ENCODE measurements at places on chromosomes 13 and 19.
A peak's percentile ranks its signal among the peaks of the same experiment; 100 is the strongest.

DNA sequence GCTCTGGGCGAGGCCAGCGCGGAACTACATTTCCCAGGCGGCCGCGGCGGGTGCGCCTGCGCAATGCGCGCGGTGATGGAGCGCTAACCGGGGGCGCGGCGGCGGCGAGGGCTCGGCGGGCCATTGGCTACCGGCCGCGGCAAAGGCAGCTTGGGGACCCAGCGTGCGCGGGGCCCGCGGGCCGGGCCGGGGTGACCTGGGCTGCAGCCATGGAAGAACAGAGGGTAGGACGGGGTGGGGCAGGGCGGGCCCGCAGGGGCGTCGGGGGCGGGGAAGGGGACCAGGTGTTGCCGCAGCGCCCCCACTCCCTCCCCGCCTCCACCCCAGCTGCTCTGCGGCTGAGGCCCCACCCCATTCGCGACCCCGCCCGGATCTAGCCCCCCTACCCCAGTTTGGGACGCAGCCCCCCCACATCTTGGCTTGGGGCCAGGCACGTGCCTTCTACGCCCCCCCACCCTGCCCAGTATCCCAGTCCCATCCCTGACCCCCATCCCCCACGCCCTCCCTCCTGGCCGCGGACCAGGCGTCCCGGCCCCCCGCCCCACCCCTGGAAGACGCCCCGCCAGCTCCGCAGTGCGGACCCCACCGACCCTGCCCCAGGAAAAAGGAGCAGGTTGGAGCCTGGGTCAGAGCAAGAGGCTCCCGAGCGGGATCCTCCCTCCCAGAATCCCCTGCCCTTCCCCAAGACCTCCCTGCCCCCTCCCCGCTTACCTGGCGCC lies at the start of gene FSD1:
FSD1 (plus strand) TSS at position 61 of the 719 bp plus-strand sequence; CDS start at position 210, 149 bp downstream.
- peak; percentile 40 for DNase-seq

GRCh38 chr13:33263976-33264619 lies 21.5 kb downstream of the STARD13 start:
- no peak for DNase-seq

DNA sequence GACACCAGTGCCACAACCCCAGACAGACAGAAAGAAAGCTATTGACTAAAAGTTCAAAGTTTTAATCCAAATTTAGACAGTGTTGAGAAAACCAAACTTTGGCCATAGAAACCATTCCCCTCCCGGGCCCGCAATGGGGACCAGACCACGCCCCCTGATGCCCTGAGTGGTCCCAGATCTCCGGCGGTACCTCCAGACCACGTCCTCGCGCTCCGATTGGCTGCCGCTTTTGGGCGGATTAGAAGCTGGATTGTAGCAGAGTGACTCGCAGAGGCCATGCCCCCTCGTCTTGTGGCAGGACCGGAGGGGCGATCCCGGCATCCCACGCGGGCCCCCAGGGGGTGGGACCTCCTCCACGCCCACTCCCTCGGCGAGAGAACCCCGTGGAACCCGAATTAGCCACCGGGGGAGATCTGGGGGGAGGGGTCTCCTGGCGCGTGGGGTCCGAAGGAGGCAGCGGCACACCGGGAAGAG lies 797 bp upstream of the HSD17B14 start:
- DNase-seq = peak; percentile 91

GRCh38 chr19:44848036-44848811 lies 2.1 kb downstream of the NECTIN2 start:
- peak; percentile 82 for DNase-seq

GRCh38 chr13:39823063-39823713 lies 167.7 kb downstream of the COG6 start:
- DNase-seq = no peak

DNA sequence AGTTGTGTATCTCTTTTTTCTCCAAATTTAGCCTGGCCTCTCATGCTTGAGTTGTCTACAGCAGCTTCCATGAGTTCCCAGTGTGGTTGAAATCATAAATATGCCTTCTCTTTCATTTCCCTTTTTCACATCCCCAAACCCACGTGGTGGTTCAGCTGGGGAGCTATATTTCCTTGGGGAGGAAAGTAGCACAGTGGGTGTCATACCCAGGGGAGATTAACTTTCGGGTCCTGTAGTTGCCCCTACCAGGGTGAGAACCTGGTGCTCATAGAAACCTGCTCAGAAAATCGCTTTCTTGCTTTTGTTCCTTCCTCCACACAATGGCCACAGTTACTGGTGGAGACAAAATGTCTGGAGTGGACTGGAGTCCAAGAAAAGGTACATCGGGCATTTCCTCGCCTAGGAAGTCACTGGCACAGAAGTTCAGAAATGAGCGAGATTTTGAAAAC lies 7.0 kb upstream of the LILRA4 start:
- no peak for DNase-seq
